CD8-positive, alpha-beta memory T cell (primary cell): ENCODE measurements at places on chromosomes 2 and 18. TPM values are rescaled to one million over a fixed set of nuclear protein-coding genes. Genes with fewer than 3 reads are reported as not detected.

DNA sequence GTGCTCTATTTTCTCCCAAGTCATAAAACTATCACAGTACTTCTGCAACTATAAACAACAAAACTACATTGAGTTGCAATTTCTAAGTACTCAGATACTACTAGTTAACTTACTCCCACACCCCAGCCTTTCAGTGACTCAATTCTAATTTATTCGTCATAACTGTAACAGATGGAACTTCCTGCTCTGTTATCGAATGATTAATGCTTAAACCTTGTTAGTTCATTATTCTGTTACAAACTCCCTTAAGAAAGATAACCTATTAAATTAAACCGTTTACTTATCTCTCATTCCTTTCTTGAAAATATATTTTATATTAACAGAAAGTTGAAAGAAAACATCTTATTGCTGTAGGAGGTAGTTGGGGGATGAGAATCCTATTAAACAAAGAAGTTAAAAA, 17.0 kb downstream of the TNFAIP6 start:
- H3K36me3 ChIP-seq = no peaks in the 10 kb centered on the region
- H3K27ac ChIP-seq = no peak overlapping the region
- H3K4me1 ChIP-seq = no peaks in the 10 kb centered on the region
- DNase-seq = no peak
- no peak overlapping the region for H3K4me3 ChIP-seq
- no peaks in the 10 kb centered on the region for H3K27me3 ChIP-seq

DNA sequence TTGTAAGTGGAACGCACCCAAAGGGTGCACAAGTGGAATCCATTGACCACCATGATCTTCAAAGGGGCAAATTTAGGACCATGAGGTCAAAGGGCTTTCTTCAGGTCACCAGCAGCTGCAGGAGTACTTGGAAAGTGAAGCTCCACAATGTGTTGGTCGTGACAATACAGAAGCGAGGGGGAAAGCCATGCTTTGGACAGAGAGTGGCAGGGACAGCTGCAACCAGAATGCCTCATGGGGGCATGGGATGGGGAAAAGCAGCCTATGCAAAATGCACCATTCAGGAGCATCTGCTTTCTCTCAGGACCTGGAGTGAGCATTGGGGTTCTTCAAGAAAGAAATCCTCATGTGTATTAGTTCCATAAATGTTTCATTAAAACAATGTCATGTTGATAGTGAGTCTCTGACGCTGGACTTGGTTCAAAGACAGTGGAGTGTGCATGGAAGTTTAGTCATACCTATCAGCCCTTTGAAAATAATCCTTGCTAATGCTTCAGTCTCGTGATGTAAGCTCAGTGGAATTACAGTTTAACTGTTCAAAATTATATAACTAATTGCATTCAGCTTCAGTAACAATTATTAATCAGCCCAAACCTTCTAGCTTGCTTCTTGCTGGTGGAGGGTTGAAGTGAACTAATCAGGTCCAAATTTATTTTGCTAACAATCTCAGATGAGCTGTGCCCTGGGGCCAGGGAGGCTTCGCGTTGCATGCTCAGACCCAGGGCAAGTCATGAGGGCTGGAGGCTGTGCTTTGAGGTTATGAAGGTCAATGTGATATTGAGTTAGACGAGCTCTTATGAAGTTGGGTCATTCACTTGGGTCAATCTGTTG, 41.6 kb downstream of the ACKR3 start:
- H3K4me3 ChIP-seq = no peak overlapping the region
- no peaks in the 10 kb centered on the region for H3K36me3 ChIP-seq
- H3K27me3 ChIP-seq = no peaks in the 10 kb centered on the region
- no peak for DNase-seq
- no peaks in the 10 kb centered on the region for H3K4me1 ChIP-seq

- no peaks in the 10 kb centered on the region for H3K36me3 ChIP-seq
- no peak for DNase-seq
- H3K4me3 ChIP-seq = no peak overlapping the region
- no peaks in the 10 kb centered on the region for H3K27me3 ChIP-seq
- H3K4me1 ChIP-seq = no peaks in the 10 kb centered on the region
Observed at GRCh38 chr2:232959139-232959538, 53.9 kb downstream of the NGEF start.

- no peaks in the 10 kb centered on the region for H3K27me3 ChIP-seq
- no peak for DNase-seq
- no peak overlapping the region for H3K27ac ChIP-seq
- H3K36me3 ChIP-seq = peaks cover 6% of the 10 kb centered on the region
Observed at GRCh38 chr18:70024829-70025228, 77.2 kb upstream of the CD226 start.

Gene SP140
- 108 TPM for total RNA-seq

Gene ANKRD30BL
- total RNA-seq = not detected

- H3K4me3 ChIP-seq = no peak overlapping the region
- no peaks in the 10 kb centered on the region for H3K27me3 ChIP-seq
- DNase-seq = no peak
- no peaks in the 10 kb centered on the region for H3K4me1 ChIP-seq
Observed at GRCh38 chr2:158762336-158762735, 32.8 kb upstream of the DAPL1 start.

GRCh38 chr2:51103205-51103604, 71.3 kb upstream of the NRXN1 start:
- no peaks in the 10 kb centered on the region for H3K36me3 ChIP-seq
- H3K27me3 ChIP-seq = no peaks in the 10 kb centered on the region
- no peak overlapping the region for H3K4me3 ChIP-seq
- H3K4me1 ChIP-seq = no peaks in the 10 kb centered on the region
- H3K27ac ChIP-seq = no peak overlapping the region
- DNase-seq = no peak

Gene NT5C1B
- total RNA-seq = not detected

- H3K4me3 ChIP-seq = no peak overlapping the region
- no peak overlapping the region for H3K27ac ChIP-seq
- H3K36me3 ChIP-seq = no peaks in the 10 kb centered on the region
- H3K4me1 ChIP-seq = no peaks in the 10 kb centered on the region
- DNase-seq = no peak
- H3K27me3 ChIP-seq = no peaks in the 10 kb centered on the region
Observed at GRCh38 chr2:2825516-2826208, 494.6 kb upstream of the MYT1L start.

Gene CDH2
- not detected for total RNA-seq

DNA sequence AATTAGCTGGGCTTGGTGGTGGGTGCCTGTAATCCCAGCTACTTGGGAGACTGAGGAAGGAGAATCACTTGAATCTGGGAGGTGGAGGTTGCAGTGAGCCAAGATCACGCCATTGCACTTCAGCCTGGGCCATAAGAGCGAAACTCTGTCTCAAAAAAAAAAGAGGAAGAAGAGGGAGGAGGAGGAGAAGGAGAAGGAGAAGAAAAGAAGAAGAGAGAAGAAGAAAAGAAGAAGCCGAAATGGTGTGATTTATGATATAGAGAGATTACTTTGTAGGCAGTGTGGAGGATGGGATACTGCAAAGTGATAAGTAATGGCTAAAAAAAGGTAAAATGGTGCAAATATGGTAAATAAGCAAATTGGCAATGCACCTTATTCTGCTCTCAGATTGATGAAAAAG, 25.1 kb downstream of the THNSL2 start:
- peaks cover 8% of the 10 kb centered on the region for H3K4me1 ChIP-seq
- H3K27ac ChIP-seq = no peak overlapping the region
- H3K27me3 ChIP-seq = peaks cover 22% of the 10 kb centered on the region
- no peaks in the 10 kb centered on the region for H3K36me3 ChIP-seq
- DNase-seq = no peak
- H3K4me3 ChIP-seq = no peak overlapping the region

DNA sequence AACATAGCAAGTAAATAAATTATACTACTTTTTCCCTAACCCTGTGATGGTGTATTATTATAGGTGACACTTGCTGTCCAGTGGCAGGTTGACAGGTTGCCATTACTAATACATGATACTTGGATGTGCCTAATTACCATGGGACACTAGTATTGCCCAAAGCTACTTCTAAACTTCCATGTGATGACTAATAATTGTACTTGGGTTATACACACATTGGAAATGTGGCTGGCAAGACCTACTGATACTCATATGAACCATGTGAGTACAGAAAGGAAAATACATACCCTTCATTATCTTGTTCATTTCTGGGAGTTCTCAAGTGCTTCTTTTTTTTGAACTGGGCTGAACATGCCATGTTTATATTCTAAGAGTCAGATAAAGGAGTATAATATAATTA, 156.4 kb downstream of the IKZF2 start:
- H3K4me3 ChIP-seq = no peak overlapping the region
- no peak overlapping the region for H3K27ac ChIP-seq
- H3K4me1 ChIP-seq = no peaks in the 10 kb centered on the region
- no peak for DNase-seq

DNA sequence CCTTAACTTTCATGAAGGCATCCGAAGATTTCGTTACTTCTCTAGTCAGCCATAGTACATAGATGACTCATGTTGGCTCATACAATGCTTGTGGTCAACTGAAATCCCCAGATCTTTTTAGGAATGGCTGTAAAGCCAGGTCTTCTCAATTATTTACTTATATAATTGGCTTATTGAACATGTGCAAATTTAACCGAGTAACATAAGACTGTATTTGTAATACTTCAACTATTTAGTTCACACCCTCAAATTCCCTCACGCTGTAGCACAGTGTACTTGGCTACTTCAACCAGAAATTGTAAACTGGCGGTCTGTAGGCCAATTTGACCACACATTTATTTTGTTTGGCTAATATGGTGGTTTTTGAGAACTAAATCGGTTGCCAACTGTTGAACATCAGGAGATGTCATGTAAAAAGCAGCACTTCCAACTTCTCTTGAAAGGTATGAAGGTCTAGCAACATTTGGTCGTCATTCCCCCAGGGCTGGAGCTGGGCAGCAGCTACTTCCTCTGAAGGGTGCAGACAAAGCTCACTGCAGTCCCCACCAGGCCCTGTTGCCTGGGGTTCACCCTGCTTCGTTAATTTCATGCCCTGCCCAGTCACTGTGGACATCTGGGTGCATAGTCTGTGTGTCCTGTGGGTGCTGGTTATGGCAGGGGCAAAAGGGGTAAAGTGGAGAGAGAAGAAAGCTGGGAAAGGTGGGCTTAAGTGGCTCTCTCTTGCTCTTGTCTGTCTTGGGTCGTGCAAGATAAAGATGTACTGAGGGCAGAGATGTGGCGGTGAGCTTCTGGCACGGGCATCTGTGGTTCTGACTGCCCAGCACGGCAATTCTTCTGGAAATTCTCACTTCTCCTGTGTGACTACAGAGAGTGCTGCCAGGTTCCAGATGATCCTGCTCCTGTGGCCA, 3.2 kb upstream of the SH3RF3 start:
- no peaks in the 10 kb centered on the region for H3K36me3 ChIP-seq
- H3K27me3 ChIP-seq = no peaks in the 10 kb centered on the region
- no peak overlapping the region for H3K27ac ChIP-seq
- H3K4me3 ChIP-seq = no peak overlapping the region
- H3K4me1 ChIP-seq = peaks cover 10% of the 10 kb centered on the region
- DNase-seq = no peak

Gene CASP10
- total RNA-seq = 7.3 TPM

Gene HOXD3
- total RNA-seq = not detected

GRCh38 chr2:15367205-15367604, 193.9 kb downstream of the NBAS start:
- no peak overlapping the region for H3K4me3 ChIP-seq
- no peaks in the 10 kb centered on the region for H3K27me3 ChIP-seq
- H3K36me3 ChIP-seq = no peaks in the 10 kb centered on the region
- no peak for DNase-seq
- no peak overlapping the region for H3K27ac ChIP-seq
- H3K4me1 ChIP-seq = no peaks in the 10 kb centered on the region

- DNase-seq = no peak
- no peak overlapping the region for H3K4me3 ChIP-seq
- no peaks in the 10 kb centered on the region for H3K27me3 ChIP-seq
- H3K36me3 ChIP-seq = no peaks in the 10 kb centered on the region
- peaks cover 10% of the 10 kb centered on the region for H3K4me1 ChIP-seq
- H3K27ac ChIP-seq = no peak overlapping the region
Observed at GRCh38 chr18:47953471-47953931, 23.0 kb upstream of the SMAD2 start.

DNA sequence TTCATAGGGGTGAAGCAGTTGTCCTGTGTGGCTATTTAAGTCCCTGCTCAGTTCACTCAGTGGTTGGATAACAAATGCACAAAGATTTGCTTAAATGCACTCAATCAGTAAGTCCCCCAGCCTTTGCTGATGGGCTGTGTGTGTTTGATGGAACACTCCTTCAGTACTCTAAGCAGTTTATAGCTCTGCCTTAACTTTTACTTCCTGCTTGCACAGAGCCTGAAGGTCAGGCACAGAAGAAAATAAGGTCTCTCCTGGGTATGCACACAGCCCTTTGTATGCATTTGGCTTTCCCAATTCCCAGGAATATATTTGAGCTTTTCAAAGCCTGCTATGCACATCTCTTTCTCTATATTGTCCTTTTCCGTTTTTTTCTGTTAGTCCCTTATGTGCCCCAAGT, 208.7 kb upstream of the STK17B start:
- no peaks in the 10 kb centered on the region for H3K4me1 ChIP-seq
- H3K27ac ChIP-seq = no peak overlapping the region
- DNase-seq = no peak
- H3K36me3 ChIP-seq = no peaks in the 10 kb centered on the region
- H3K27me3 ChIP-seq = no peaks in the 10 kb centered on the region

GRCh38 chr2:64474121-64474571, 20.2 kb downstream of the LGALSL start:
- no peaks in the 10 kb centered on the region for H3K4me1 ChIP-seq
- H3K27ac ChIP-seq = no peak overlapping the region
- H3K4me3 ChIP-seq = no peak overlapping the region
- no peak for DNase-seq

Gene ASNSD1
- 58.0 TPM for total RNA-seq

DNA sequence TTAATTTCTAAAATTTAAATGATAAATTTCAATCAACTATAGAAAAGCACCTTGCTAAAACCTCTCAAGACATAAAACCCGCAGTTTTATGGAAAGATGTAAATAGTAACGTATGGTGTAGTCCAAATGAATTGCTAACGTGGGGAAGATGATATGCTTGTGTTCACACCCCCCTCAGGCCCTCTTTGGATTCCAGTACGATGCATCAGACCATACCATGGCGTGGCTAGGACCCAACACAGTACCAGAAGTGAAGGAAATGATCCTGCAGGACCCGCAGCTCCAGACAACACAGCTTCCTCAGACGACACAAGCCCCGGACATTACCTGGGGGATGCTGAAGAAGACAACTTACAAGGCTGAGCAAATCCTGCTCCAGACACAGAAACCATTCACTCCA, 60.1 kb upstream of the DYSF start:
- no peak overlapping the region for H3K27ac ChIP-seq
- no peak overlapping the region for H3K4me3 ChIP-seq
- no peak for DNase-seq

Gene DDX18
- total RNA-seq = 151 TPM

GRCh38 chr2:240584486-240585031, 2.0 kb upstream of the CAPN10 start:
- no peak for DNase-seq
- H3K36me3 ChIP-seq = peaks cover 5% of the 10 kb centered on the region
- no peaks in the 10 kb centered on the region for H3K27me3 ChIP-seq

Gene VWC2L
- total RNA-seq = not detected

Gene LDLRAD4
- total RNA-seq = 27.3 TPM
